ENCODE measurements at places on chromosomes 2 and 18. TPM values are rescaled to one million over a fixed set of nuclear protein-coding genes. Genes with fewer than 3 reads are reported as not detected.

GRCh38 chr2:60422826-60423483, 130.5 kb downstream of the BCL11A start:
- H3K27ac ChIP-seq = no peak overlapping the region
- no peak for DNase-seq
- no peaks in the 10 kb centered on the region for H3K36me3 ChIP-seq
- no peak overlapping the region for H3K4me3 ChIP-seq
- no peaks in the 10 kb centered on the region for H3K27me3 ChIP-seq

The CPO gene
- not detected for total RNA-seq

- no peaks in the 10 kb centered on the region for H3K27me3 ChIP-seq
- DNase-seq = no peak
- H3K4me3 ChIP-seq = no peak overlapping the region
- H3K36me3 ChIP-seq = no peaks in the 10 kb centered on the region
These were observed 36.6 kb downstream of the CYP1B1 start for GRCh38 chr2:38039121-38039910.

DNA sequence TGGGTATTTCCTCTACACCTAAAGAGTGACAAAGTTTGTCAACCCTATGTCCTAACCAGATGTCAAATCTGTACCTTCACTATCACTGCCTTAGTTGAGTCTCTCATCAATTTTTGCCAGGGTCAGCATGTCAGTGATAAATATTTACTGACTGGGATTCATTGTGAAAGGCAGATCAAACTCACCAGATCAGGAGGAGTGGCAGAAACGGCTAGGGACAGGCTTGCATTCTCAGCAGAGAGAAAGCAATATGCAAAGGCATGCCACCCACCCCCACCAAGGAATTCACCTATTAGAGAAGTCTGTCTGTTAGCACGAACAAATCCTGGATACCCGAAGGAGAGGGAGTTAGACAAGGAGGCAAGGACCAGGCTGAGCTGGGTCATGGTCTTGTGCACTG, 62.6 kb downstream of the PTPN2 start:
- no peak overlapping the region for H3K4me3 ChIP-seq
- H3K27me3 ChIP-seq = no peaks in the 10 kb centered on the region
- peaks cover 3% of the 10 kb centered on the region for H3K4me1 ChIP-seq
- DNase-seq = no peak

The CENPA gene
- not detected for total RNA-seq

GRCh38 chr2:14621114-14621513, 11.4 kb upstream of the LRATD1 start:
- H3K27ac ChIP-seq = no peak overlapping the region
- H3K4me1 ChIP-seq = no peaks in the 10 kb centered on the region
- no peak for DNase-seq

The FKBP7 gene
- total RNA-seq = 44.0 TPM

The DYNAP gene
- not detected for total RNA-seq
